ENCODE measurements at places on chromosomes 11 and 22.

GRCh38 chr11:721247-721740 is 15.3 kb downstream of the EPS8L2 start:
- no peak for DNase-seq

DNA sequence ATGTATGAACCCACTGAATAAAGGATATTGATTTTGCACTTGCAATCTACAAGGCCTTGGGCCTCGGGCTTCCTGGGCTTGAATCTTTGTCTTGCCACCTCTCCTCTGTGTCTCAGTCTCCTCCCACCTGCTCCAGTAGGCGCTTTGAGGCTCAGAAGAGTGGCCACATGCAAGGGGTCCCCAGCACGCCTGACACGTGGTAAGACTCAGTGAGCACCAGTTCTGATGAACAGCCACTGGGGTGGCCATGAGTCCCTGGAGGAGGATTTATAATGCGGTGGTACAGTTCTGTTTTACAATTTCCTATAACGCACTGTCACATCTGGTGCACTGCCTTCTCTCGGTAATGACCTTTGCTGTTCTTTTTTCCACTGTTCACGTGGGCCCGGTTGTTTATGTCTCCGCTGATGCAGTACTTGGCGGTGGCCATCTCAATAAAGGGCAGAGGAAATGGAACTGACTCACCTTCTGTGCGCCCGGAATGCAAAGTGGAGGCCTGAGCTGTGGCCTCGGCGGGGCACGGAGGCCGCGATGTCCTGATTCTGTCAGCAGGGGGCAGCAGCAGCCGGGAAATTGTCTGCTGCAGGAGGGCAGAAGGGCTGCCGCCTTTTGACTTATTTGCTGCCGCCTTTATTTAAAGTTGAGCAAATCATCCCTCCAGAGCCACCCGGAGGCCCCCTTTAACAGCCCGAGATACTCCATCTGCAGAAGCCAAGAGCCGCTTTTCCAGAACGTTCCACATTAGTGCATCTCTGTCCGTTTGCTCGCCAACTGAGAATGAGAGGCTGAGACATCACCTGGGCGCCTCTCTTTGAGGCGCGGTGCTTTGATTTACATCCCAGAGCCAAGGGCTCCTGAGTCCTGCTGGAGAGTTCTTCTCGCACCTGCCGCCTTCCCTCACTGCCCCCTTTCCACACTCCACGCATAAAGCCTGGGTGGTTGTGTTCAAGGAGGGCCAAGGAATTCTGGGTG is 6.0 kb upstream of the IFT27 start:
- DNase-seq = peak; percentile 77

DNA sequence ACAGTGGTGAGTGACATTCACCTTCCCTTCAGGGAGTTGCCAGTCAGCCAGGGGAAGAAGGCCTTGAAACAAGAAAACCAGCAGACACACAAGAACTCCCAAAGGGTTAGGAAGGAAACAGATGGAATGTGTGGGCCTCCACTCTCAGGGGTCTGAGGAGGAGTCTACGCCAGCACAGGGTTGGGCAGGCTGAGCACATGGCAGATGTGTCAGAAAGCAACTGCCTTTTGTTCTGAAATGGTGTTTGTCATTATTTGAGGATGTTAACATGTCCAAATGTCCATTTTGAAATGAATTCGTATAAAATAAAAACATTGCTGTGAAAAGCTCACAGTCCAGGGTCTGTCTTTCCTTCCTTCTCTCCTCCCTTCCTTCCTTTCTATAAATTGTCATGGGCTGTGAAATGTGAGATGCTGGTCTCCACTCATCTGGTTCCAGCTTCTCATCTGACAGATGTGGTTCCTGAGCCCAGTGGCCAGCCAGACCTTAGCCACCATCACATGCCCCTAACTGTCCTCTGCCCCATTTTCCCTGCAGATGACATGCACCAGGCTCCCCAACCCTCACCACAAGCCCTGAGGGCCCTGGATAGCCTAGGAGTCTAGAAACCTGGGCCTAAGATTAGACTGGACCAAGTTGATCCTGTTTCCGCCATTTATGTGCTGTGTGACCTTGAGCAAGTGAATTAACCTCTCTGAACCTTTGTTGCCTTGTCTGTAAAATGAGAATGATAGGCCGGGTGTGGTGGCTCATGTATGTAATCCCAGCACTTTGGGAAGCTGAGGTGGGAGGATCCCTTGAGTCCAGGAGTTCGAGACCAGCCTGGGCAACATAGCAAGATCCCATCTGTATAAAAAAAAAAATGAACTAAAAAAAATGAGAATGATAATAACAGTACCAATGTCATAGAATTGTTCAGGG is 56.2 kb upstream of the CRYBB3 start:
- DNase-seq = no peak

GRCh38 chr11:64489831-64490441 is 101.1 kb upstream of the SLC22A12 start:
- peak; percentile 44 for DNase-seq

- DNase-seq = peak; percentile 70
These were observed 21.8 kb upstream of the RRM1 start for GRCh38 chr11:4072668-4073285.

- DNase-seq = no peak
These were observed 10.7 kb downstream of the DTX4 start for GRCh38 chr11:59182457-59183151.

DNA sequence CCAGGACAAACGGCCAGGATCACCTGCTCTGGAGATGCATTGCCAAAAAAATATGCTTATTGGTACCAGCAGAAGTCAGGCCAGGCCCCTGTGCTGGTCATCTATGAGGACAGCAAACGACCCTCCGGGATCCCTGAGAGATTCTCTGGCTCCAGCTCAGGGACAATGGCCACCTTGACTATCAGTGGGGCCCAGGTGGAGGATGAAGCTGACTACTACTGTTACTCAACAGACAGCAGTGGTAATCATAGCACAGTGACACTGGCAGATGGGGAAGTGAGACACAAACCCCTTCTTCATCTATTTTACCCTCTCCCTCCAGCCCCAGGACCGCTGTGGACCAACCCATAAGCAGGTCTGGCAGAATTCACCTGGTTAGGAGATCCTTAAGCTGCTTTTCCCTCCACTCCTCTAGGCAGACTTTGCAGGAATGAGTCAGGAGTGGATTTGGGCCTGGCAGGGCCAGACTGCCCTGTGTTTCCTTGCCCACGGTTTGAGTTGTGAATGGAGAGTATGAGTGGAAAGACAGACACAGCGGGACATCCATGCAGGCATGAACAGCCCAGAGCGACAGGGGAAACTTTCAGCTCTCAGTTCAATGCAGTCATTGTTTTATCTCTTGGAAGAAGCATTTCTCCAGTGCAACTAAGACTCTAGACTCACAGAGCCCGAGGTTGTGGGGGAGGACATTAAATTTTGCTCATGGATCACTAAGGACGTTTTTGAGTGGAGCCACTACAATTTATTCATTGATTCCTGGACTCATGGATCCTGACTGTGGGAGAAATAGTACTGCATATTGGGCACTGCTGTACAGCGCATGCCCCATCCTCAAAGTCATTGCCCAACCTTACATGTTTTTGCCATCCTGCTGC is 75.3 kb upstream of the IGLL5 start:
- no peak for DNase-seq

DNA sequence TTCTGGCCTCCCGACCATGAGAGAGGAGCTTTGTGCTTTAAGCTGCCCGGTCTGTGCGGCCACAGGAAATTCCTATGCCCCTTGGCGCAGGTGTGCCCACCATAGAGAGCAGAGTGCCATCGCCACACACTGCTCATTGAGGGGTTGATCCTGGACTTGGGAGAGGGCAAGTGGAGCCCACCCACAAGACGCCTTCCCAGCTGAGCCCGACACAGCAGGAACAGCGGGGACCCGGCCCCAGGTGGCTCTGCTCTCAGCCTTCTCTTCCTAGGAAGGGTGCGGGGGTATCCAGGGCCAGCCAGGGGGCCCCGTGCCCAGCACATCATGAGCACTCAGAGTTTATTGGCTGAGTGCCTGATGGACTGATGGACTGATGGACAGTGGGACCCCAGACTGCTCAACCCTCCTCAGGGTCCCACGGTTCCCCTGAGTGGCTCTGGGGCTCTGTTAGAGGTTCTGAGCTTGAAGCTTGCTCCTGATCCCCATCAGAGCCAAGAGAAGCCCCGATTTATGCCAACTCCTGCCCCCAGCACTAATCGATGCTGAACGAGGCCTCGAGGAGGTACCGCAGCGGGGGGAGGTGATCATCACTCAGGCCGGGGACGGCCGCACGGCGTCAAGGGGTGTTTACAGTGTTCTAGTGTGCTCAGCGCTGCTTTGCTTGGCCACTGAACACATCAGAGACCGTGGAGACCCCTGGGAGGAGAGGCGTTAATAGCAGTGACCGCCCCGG is 13.5 kb upstream of the MRGPRD start:
- no peak for DNase-seq

Measured in ACHN (cell line).